ENCODE measurements at places on chromosomes 4 and X. TPM values are rescaled to one million over a fixed set of nuclear protein-coding genes. Genes with fewer than 3 reads are reported as not detected.

CENPVL2 gene
- not detected for total RNA-seq

EFHC2 gene
- 2.3 TPM for total RNA-seq

NEIL3 gene
- total RNA-seq: not detected

EREG gene
- 0.65 TPM for total RNA-seq

NKX6-1 gene
- total RNA-seq: 0.70 TPM

STK26 gene
- 21.3 TPM for total RNA-seq

GATA1 gene
- total RNA-seq: not detected

DNA sequence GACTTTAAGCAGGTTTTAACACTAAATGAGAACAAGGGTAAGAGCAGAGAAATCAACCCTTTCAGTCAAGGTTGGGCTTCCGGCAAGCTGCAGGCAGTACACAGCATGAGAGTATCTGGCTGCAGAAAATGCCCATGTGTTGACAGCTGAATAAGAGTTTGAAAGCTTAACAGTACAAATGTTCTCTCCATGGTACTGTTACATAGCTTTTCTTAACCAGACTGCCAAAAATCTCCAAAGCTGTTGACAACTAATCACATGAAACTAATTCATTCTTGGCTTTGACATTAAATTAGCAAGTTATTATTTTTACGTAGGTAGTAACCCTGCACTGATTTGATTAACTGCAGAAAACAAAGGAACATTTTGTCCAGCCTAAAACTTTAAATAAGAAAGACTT is 153.5 kb downstream of the SLC10A7 start:
- DNase-seq: no peak

DNA sequence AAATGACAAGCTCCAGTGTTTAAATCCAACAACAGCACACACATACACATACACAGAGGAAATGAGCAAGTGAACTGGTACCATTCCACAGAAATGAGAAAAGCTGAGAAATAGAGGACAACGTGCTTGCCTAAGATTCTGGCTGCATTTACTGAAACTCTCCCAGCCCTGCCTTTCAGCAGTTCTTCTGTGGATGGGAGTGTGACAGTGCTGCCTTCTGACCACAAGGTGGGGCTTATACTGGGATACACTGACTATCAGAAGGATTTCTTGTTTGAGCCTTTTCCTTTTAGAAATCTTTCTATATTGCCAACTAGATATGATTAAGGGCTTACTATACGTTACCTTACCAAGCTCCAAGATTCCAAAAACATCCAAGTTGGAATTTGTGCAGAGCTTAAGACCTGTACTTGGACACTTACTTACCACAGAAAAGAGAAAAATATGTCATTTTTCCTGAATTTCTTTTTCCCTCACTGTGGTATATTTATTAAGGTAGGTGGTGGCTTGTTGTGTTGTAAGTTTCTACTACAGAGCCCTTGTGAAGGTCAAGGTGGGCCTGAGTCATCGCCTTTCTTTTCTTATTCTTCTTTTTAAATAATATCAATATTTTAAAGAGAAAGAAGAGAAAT is 10.7 kb upstream of the CXCL8 start:
- peak; percentile 60 for DNase-seq

DNA sequence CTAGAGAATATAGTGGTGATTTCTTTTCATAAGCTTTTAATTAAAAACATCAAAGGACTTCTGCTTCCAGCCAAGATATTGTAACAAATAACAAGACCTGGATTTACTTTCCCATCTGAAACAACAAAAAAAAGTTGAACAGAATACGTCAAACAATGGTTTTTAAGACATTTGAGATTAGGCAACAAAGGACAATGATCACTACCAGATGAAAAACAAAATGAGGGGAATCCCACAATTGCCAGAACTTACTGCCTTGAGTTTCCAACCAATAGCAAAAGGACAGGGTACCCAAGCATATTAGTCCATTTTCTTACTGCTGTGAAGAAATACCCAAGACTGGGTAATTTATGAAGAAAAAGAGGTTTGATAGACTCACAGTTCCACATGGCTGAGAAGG is 341.4 kb upstream of the INTU start:
- no peak for DNase-seq

DNA sequence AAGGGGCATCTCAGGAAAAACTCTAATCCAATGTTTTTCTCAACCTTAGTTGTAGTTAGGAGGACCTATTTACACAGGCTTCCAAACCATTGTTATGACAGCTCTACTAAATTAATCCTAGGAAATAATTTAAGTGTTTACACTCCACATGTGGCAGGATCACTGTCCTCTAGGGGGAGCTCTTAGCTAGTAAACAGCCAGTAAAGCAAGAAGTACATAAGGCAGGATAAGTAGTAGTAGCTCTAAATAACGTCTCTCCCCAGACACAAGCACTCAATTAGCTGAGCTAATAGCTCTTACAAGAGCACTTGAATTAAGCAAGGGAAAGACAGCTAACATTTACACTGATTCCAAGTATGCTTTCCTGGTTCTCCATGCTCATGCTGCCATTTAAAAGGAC is 37.3 kb downstream of the NUDT11 start:
- no peak for DNase-seq

DNA sequence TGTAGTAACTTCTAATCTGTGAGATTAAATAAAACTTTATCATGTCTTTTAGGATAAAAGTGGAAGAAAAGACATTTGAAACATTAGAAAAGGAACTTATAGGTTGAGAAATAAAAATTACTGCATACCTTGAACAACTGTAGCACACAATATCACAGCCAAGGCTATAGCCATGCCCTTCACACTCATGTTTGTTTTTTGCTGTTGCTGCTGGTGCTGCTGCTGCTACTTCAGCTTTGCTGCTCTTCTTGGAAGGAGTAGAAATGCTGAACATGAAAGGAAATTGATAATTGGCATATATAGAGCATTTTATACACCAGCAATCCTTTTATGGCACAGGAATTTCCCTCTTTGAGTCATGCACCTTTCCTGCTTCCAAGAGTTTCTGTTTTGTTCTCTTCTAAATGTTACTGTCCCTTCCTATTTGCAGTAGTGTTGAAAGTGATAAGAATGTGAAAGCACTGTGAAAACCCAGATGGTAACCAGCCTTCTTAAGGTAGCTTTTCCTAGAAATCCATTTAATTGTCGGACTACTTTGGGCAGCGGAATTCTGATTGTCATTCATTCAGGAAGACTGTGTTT is at the start of gene CXCL11:
CXCL11 (minus strand) TSS at position 272 of the 582 bp plus-strand sequence; CDS start at position 189, 83 bp downstream.
- DNase-seq: no peak

GRCh38 chrX:13955975-13956374 is 73.7 kb downstream of the GEMIN8 start:
- DNase-seq: no peak
